Naive B cell (primary cell): ENCODE measurements at places on chromosomes 12 and 14.

DNA sequence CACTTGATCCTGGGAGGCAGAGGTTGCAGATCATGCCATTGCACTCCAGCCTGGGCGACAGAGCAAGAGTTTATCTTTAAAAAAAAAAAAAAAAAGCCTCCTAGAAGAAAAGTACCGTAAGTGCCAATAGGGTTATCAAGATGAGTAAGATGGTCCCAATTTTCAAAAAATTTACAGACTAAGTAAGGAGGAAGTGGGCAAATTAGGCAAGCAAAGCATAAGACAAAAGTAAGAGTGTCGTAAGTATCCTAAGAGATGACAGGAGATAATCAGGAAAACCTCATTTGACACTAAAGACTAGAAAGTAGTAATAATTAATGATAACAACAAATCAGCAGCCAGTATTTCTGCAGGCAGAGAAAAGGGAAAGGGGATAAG, 12.2 kb downstream of the PYM1 start:
- DNase-seq, result no peak

DNA sequence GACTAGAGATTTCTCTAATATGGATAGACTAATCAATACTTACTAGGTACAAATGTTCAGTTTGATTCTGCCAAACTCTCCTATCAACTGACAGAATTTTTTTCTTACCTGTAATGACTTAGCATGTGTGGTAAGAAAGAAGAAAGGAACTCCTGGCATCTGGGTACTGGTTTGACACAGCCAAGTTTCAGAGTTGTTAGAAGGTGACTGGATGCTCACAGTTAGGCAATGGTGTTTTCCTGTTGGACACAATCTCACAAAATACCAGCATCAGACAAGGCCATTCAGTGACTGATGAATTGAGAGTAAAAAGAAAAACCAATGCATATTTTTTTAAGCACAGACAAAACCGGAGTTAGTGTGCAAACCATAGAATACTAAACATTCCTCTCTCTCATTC, 4.2 kb downstream of the MUCL1 start:
- no peak for DNase-seq

- no peak for DNase-seq
Measured at GRCh38 chr12:112439769-112440168, 21.0 kb downstream of the PTPN11 start.

DNA sequence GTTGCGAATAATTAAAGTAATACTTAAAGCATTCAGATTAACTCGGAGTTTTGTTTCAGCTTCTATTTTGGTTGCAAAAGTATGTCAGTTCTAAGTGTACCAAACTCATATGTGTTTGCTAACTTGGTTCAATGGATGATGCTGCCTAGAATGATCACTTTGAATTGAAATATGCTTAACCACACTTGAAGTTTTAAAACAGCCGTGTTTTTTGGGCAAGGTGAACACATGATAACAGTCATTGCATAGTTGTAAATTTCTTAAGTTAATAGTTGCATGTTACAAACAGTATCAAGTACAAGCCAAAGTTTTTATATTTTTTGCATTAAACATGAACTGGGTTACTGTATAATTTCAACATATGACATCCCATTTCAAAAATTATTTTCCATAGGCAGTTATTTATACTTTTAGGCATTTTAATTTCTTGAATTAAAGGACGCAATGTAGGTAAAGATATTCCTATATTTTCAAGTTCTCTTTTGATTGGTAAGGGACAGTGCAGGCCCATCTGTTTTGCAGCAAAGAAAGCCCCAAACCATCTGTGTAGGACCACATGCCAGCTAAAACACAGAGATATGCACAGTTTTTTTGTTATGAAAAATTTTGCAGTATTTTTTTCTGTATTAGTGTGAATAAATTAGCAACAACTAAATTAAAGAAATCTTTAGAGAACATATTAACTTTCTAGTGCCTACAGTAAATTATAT, 575.5 kb downstream of the PRKD1 start:
- DNase-seq, result no peak

DNA sequence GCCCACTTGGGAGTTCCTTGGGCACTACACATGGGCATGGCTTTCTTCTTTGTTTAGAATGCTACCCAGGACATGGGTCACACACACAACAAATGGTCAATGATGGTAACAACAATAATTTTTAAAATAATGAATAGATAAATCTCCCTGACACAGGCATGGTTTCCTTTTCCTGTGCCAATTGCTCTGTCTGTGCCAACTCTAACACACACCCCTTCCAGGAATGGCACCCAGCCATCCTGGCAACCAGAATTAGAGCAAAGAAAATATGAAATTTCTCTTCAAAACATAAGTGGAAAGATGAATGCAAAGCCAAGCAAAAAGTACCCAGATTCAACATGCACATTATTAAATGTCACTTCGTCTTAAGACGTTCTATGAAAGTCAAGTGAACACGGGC, 104.9 kb upstream of the SOX5 start:
- DNase-seq, result no peak

GRCh38 chr12:18907728-18908127, 169.8 kb downstream of the CAPZA3 start:
- no peak for DNase-seq

DNA sequence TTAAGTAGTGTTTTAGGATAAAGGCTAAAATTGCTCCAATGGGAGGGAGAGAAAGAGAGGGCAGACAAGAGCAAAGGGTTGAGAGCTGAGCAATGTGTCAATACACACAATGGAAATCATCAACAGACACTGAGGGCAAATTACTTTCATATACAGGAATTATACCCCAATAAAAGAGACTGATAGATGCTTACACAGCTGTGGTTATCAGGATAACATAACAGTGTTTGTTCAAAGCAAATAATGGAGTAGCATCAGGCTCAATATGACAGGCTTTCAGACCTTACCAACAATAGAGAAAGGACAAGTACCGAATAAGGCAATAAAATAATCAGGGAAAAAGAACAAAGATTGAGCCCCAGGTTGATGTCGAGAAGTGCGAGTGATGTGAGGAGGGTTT, 53.4 kb upstream of the DIO2 start:
- DNase-seq, result no peak

DNA sequence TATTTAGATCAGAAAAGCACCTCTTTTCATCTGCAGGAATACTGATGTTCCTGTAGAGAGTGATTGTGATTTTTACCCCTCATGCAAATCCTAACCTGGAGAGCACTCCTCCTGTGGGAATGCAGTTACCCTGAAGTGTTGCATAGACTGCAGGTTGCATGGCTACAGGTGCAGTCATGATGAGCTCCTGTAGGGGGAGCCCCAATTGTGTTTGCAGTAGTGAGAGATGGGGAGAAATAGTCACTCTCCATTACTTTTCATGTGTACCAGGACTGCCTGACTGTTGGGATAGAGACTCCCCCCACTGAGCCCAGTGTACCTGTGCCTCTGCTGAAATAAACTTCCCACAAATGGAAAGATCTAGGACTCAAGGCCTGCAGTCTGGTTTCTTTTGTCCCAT, 1086.5 kb downstream of the SLC6A15 start:
- no peak for DNase-seq

GRCh38 chr12:126349383-126349782, 1284.1 kb downstream of the AACS start:
- no peak for DNase-seq

DNA sequence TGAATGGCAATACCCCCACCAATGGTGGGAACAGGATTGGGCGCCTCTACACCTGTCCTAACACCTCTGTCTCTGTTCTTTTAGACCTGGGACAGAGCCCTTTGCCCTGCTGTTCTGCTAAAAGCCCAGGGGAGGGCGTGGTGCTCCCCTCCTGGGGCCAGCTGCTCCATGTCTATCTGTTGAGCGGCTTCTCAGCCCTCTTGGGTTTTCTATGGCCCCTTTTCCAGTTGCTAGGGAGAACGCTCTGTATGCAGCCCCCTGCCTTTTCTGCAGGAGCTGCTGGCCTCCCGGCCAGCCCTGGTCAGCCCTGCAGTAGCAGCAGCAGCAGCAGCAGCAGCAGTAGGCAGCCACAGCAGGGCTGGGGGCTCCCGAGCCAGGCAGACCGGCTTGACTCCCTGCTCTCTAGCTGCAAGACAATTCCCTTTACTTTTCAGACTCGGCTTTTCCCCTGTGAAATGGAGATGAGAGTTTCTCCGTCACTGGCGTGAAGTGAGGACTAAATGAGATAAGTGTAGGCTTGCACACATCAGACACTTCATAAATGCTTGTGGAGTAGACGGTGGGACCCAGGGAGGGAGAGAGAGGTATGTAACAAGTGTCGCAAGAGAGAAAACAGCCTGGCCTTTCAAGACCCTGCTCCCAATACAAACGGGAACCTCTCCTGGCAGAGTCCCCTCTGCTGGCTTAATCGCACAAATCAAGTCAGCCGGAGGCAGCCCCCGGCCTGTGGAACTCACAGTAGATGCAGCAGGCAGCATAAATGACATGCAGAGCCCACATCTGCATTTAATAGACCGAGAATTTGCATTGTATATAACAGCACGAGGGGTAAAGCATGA, 1.0 kb downstream of the RTL1 start:
- no peak for DNase-seq

DNA sequence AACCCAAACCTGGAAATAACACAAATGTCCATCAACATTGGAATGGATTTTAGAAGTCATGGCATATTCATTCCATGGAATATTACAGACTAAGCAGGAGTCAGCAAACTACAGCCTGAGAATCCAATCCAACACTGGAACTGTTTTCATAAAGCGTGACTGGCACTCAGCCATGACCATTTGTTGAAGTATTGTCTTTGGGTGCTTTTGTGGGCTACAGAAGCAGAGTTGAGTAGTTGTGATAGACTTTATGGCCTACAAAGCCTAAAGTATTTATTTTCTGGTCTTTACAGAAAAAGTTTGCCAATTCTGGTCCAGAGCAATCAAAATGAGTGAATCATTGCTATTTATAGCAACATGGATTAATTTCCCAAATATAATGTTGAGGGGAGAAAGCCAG, 34.5 kb upstream of the FRS2 start:
- no peak for DNase-seq

- DNase-seq, result no peak
Measured at GRCh38 chr12:28114488-28114887, 75.8 kb upstream of the CCDC91 start.

DNA sequence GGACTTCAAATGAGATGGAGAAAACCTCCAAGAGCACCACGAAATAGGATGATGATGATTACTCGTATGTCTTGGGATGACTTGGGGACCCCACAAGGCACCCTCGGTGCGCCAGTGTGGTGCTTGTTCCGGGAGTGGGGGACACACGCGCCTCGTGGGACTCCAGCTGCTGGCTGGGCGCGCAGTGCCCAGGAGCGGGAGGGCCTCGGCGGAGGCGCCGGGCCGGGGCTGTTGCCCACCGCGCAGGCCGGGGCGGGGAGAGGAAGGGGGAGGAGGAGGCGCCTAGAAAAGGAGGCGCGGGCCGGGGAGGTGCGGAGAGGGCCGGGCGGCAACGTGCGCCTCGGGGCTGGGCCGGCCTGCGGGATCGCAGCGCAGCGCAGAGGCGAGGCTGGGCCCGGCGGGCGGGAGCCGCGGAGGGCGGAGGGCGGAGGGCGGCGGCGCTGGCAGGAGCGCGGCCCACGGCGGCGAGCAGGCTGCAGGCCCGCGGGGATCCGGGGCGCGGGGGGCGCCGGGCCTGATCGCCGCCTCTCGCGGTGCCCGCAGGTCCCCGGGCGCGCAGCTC, at the start of gene RFLNA:
Gene RFLNA (plus strand): TSS at position 314 of the 562 bp plus-strand sequence. CDS start 337 bp downstream, outside the sequence.
- DNase-seq, result no peak

DNA sequence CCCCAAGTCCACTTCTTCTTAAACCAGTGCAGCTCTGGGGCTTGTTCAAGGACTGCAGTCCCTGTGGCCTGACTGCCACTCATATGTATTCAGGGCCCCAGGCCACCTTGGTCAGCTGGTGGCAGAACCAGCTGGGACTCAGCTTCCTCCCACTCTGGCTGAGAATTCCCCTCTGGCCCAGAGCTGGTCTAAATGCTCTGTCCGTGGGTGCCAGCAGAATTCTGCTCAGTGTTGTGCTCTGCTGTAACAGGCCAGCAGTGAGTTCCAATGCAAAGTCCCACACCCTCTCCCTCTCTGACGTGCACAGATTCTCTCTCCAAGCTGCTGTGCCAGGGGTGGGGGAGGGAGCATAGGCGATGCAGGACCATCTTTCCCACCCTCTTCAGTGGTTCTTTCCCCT, 210.4 kb upstream of the RGS6 start:
- DNase-seq, result no peak

- no peak for DNase-seq
Measured at GRCh38 chr14:55059333-55059732, 7.9 kb downstream of the MAPK1IP1L start.

DNA sequence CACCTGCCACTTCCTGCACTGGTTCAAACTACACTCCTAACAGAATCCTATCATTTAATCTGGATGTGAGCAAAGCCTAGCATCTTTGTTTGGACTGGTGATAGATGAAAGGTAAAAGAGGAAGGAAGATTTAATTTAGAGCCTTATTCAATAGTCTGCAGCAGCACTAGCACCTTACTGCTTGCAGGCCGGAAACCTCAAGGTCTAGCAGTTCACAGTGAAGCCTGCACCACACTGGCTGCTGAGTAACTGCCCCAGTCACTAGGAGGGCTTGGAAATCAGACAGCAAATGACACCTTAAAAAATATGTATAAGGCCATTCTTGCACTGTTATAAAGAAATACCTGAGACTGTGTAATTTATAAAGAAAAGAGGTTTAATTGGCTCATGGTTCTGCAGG, 358.0 kb downstream of the DAD1 start:
- DNase-seq, result peak; percentile 45

- peak; percentile 58 for DNase-seq
Measured at GRCh38 chr14:105486974-105487448, 325 bp downstream of the CRIP1 start.

GRCh38 chr14:61719344-61720293, 24.3 kb downstream of the HIF1A start:
- DNase-seq, result peak; percentile 18

GRCh38 chr12:29281371-29282005, 99.5 kb downstream of the ERGIC2 start:
- DNase-seq, result no peak

DNA sequence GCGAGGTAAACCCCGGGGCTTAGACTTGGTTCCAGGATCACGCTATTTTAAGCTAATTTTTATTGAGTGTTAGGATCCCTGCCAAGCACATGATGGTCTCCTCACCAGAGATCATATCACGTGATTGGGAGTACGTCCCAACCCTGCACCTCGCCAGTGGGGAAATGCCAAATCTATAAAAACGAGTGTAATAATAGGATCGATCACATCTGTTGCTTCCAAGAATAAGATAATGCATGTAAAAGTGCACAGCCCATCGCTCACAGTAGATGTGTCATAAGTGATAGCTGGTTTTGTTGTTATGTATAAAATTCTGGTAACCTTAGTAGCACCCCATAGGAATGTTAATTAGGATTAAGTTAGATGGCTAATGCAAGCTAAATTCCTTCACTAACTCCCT, 581.0 kb upstream of the TMEM132C start:
- no peak for DNase-seq

DNA sequence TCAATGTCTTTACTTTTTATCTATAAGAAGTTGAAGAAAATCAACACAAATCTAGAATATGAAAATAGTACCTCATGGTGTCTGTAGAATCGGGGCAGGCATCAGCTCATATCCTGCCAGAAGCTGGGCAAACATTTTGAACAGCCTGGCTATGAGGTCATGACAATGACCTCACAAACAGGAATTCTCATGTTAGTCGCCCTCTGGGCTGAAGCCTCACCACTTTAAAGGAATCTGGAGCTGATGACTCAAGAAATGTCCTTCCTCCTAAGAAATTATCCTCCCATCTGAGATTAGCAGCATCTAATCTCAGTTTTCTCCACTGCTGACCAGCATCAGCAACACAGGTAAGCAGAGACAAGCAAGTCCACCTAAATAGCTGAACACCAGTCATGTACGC, 27.1 kb downstream of the CLIP1 start:
- DNase-seq, result no peak

GRCh38 chr12:110635055-110635454, 21.1 kb downstream of the TCTN1 start:
- no peak for DNase-seq
